H4 (cell line): ENCODE measurements at places on chromosomes 3 and 15. TPM values are rescaled to one million over a fixed set of nuclear protein-coding genes. Genes with fewer than 3 reads are reported as not detected.

DNA sequence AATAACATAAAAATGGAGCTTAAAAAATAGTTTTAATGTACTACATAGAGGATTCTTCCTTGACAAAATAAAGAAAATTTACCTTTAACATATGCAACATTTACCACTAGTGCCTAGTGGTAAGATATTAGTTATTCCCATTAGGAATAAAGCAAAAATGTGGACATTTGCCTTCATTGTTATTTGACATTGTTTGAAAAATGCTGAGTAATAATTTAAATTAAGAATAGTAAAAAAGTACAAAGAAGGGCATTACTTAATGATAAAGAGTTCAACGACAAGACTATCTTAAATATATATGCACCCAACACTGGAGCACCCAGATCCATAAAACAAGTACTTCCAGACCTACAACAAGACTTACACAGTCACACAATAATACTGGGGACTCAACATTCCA lies 125.7 kb downstream of the POLR2M start:
- DNase-seq: no peak

Gene RASL12
- total RNA-seq: 0.04 and 0.25 TPM in 2 replicates

DNA sequence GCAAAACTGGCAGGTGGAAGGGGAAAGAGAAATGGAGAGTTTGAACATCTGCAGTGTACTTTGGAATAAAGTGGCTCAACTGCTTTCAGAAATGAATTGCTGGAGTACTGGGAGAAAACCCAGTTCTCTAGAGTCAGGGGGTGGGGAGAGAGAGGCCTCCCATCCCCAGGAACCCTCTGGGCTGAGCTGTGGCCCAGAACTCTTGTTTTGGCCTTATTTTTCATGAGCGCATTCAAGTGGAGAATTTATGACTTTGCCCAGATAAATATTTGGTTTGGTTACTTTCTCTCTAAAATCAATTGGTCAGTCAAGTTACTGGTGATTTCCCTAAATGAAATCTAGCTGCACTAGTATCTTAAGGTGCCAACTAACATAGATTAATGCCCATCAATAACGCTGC lies 28.7 kb upstream of the HACD2 start:
- no peak for DNase-seq

GRCh38 chr15:96272427-96272826 lies 58.1 kb upstream of the NR2F2 start:
- no peak for DNase-seq

- DNase-seq: no peak
Measured at GRCh38 chr3:67854663-67855062, 200.3 kb upstream of the SUCLG2 start.

DNA sequence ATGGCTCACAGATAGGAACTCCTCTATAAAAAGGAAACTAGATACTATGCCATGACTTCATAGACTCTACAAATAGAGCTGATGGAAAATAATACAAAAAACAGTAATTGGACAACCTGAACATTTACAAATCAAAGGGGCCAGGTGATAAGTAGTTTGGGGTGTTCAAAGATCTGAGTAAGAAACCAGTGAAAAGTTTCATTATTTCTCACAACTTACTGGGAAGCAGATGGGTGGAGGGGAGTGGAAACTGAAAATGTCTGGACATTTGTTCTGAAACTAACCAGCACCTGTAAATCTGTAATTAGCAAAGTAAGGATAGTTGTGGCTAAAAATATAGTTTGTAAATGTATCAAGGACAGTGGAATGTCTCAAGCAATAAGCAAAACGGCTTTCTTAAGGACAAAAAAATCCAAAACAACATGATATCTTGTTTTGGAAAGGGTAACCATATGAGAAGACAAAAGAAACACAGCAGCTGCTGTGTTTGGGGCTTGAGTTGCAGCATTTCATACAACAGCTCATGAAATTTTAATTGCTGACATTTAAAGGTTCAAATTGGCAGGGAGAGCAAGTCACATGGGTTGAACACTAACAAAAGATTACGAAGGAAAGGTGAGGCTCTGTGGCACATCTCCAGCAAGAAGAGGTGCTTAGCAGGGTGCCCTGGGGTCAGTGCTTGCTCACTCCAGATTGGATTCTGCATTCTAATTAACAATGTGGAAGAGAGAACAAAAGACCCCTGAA lies 26.8 kb upstream of the THBS1 start:
- no peak for DNase-seq

Gene NPAP1
- total RNA-seq: not detected in 2 replicates

Gene KIF23
- total RNA-seq: 45.0 and 67.5 TPM in 2 replicates

- no peak for DNase-seq
Measured at GRCh38 chr3:17972959-17973906, 230.8 kb upstream of the TBC1D5 start.

Gene DISP2
- 0.14 and 0.27 TPM in 2 replicates for total RNA-seq

DNA sequence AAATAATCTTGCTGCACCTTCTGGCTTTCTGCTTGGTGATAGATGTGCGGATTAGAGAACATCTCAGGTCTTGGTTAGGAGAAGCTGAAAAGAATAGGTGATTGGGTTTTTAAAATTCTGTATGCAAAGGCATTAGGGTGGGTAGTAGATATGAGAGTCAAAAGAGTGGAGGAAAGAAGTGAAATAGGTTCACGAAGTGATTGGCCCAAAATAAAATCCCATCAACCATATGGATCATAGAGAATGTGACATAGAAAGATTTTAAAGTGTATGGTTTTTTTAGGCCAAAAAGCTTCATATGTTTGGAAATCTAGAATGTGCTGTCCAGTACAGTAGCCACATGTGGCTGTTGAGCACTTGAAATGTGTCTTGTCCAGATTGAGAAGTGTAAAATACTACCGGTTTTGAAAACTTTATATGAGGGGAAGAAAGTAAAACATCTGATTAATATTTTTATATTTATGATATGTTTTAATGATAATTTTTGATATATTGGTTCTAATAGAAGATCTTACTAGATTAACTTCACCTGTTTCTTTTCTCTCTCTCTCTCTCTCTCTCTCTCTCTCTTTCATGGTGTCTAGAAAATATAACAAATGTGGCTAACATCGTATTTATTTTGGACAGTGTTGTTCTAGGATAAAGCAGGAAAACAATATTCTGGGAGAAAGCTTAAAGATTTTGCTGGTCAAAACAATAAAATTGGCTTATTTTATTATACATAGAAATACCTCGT lies 2.9 kb downstream of the MBNL1 start:
- no peak for DNase-seq

DNA sequence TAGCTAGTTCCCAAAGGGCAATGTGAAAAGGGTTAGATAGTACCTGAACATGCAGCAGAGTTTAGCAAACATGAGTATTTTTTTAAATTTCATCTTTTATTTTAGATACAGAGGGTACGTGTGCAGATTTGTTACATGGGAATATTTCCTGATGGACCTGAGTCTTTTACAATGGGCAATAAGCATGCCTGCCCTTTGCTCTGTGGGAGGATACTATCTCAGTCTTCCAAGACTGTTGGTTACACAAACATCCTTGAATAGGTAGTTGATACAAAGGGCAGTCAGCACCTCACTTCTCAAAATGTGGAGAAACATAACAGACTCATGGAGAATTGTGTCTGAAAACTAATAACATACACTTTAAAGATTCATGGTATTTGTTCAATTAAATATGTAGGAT lies 103.3 kb downstream of the GOLIM4 start:
- no peak for DNase-seq

DNA sequence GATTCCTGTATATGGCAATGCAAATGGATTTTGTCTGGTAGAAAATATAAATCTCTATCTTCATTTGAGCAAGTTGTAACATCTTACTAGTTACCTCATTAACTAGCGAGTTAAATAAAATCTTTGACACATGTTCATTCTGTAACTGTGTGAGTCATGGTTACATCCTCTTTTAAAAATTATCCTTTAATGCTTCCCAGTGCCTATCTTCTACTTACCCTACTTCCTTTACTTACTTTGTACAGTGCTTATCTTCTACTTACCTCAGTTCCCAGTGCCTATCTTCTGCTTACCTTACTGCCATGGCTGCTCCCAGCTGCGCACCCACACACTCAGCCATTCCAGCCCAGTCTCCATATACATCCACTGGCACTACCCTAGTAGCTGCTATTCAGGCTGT lies 71.9 kb upstream of the GOLGA8B start:
- DNase-seq: no peak

DNA sequence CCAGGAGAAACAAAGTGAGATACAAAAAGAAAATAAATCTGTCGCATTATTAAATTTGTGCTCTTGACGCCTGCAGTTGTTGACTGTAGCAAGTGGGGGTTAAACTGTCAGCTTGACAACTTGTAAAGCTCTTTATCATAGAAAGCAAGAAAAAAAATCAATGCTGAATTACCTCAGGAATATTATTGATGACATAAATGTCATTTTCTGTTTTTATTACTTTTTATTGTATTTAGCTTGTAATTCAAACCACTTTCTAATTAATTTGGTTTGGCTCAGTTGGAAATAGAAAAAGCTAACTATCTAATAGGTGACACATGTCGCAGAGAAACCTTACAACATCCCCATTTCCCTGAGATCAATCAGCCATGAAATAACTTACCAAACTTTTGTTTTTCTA lies 195.3 kb downstream of the CDIN1 start:
- no peak for DNase-seq

DNA sequence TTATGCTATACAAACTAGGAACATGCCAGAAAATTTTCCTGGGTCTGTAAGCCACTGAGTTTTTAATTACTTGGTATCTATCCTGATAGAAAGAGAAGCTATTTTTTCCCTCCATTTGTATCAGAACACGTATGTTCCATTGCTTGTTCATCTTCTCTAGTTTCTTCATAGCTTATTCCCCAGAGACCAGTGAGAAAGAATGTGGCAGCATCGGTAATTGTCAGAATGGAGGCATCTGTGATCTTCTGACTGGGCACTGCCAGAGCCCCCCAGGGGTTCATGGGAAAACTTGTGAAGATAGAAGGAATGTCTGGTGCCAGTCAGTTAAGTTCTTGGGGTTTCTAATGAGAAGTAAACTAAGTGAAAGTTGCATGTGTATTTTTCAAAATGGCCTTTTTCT lies 720.2 kb upstream of the GOLIM4 start:
- no peak for DNase-seq

- DNase-seq: peak; percentile 40
Measured at GRCh38 chr3:49165771-49166751, at the start of gene CCDC71. TSS of gene CCDC71 (minus strand) at chr3:49166331. CDS start at chr3:49164208, 2,123 bp downstream.

- no peak for DNase-seq
Measured at GRCh38 chr3:186722457-186722856, 5.3 kb downstream of the KNG1 start.

DNA sequence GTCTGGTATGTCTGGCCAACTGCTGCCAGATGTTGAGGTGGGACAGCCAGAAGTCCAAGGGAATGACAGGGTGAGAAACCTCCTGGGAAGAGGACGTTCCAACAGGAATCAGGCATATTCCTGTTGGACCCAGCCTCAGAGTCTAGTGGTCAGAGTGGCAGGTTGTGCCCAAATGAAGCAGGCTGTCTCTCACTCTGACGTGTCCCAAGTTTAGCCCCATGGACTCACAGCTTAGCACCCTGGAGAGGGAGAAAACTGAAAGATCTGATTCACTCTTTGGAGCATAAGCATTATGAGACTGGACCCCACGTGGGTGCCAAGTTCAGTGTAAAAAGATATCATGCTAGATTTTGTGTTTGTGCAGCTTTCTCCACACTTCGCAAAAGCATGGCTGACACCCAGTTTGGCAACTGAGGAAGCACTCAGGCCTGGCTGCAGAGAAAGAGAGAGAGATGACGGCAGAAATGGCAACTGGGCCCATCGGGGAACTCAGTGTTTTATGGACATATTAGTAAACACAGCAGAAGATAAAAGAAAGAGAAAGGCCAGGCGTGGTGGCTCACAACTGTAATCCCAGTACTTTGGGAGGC lies 88.2 kb upstream of the LMCD1 start:
- no peak for DNase-seq

DNA sequence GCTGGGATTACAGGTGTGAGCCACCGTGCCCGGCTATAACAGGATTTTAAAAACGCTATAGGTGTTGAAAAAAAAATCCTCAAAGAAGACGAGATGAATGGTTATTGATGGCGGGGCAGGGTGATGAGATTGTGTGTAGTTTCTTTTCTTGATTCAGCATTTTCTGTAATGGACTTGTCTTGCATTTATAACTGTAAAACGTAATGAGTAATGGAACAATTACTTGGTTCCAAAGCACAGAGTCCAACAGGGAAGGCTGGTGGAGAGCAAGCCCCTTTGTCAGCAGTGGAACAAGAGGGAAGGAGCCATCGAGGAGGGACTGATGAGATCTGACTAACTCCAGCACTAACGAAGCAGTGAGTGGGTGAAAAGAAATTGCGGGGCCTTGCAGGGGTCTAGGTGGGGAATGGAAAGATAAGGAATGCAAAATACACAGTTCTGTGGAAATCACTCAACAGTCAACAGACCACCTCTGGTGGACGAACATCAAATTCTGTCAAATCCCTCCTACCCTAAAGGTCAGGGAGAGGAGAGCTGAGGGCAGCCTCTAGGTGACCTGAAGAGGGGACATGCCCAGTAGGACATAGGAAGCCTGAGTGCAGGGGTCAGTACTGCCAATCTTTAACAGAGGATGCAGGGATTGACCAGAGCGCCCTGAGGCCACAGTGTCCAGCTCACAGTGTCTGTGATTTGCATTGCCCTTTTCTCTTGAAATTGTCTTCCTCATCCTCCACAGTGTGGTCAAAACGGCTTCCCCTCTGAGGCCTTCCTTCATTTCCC lies 23.1 kb upstream of the CDCP1 start:
- no peak for DNase-seq

Gene FOXB1
- not detected in 2 replicates for total RNA-seq
